ENCODE measurements at places on chromosomes 16 and 17.

- DNase-seq, result no peak
These were observed 31.8 kb downstream of the TMEM204 start for GRCh38 chr16:1565083-1565805.

DNA sequence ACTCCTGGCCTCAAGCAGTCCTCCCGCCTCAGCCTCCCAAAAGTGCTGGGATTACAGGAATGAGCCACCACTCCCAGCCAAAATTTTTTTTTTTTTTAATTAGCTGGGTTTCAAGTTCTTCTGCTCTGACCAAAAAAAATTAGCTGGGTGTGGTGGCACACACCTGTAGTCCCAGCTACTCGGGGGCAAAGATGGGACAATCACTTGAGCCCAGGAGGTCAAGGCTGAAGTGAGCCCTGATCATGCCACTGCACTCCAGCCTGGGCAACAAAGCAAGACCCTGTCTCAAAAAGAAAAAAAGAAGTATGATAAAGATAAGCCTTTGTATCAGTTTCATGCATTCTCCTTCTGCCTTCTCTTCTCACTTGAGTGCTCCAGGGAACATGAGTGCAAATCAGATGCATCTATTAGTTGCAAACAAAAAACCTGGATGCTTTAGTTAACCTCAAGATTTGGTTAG lies 1.9 kb downstream of the NQO1 start:
- DNase-seq, result no peak

GRCh38 chr17:19372866-19373504 lies 5.3 kb upstream of the MAPK7 start:
- DNase-seq, result no peak

DNA sequence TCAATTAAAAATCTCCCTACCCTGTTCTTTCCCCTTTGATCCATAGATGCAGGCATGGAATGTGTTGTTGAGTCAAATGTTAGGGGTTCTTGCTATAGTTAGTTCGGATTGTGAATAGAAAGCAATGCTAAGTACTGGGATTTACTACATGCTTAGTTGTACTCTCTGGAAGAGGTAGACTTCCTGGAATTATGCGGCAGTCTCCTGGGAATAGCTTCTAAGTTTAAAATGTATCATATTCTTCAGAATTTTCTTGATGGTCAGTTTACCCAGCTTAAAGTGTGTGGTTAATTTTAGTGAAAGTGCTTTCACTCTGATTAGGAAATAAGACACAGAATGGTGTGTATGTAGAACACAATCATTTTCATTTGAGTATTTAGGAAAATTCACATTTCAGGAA lies 3.5 kb downstream of the CLTC start:
- DNase-seq, result no peak
